NCI-H510A treated with DMSO at 0.1 percent for 48 hours (cell line): ENCODE measurements at places on chromosomes 7 and 10.

GRCh38 chr10:55374060-55374459 lies 573.0 kb upstream of the PCDH15 start:
- no peak for DNase-seq

- no peak for DNase-seq
Observed at GRCh38 chr7:28767356-28767755, 190.8 kb downstream of the TRIL start.

GRCh38 chr10:122286867-122287266 lies 15.8 kb downstream of the BTBD16 start:
- DNase-seq, result no peak

DNA sequence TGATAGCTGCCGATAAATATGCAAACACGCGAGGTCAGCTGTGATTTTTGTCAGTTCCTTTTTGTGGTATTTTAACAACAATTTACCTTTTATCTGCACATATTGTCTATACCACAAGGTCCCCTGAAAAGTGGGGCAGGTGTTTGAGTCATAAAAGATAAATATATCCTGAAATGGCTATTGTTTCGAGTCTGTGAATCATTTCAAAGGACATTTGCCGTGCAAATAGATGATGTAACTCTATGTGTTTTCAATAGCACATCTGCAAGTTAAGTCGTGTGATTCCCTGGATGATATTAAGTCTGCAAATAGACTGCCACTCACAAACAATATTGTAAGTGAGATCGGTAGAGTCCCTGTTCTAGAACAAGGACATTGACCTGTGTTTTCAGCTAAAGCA lies 193.0 kb upstream of the PITRM1 start:
- DNase-seq, result peak; percentile 58

DNA sequence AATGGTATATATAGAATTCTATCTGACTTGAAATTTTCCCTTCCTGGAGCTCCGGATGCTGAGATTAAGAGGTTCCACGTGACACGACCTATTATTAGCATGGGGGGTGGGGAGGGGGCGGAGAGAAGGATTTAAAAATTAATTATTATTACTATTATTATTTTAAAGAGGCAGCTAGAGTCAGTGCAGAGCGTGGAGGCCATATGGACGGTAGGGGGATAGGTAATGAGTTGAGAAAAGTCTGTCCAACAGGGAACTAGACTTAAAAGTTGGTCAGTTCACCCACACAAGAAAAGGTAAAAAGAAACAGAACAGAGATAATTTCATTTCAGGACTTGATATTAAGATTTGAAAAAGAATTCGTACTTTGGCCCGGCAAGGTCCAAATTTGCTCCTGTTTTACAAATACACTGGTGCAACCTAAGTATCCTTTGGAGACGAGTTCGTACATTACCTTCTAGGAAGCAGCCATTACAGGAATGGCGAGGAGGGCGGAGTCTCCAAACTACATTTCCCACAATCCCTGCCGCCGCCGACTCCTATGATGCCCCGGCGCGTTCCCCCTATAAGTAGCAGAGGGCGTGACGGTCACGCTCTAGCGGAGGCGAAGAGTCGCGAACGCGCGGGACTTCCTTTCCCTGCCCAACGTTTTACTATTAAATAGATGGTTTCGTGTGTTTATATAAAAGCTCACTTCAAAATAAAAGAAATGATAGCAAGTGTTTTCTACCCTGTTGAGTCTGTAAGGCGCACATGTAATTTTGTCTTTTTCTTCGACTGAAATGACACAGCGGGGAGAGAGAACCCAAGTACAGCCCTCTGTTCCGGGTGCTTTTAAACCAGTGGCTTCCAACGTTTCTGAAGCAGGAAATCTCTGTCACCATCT lies at the start of gene SMIM30:
Gene SMIM30, minus strand, starts transcription at position 481 of the 886 bp plus-strand sequence. CDS start 976 bp downstream, outside the sequence.
- DNase-seq, result peak; percentile 81
